Cardiac fibroblast (primary cell): ENCODE measurements at places on chromosomes 6 and 20.

- DNase-seq = no peak
Observed at GRCh38 chr6:143515061-143515760, 3.7 kb upstream of the FUCA2 start.

GRCh38 chr20:63538204-63539091 is 1.3 kb upstream of the PTK6 start:
- peak; percentile 38 for DNase-seq

- no peak for DNase-seq
Observed at GRCh38 chr20:1892119-1892385, 3.2 kb upstream of the SIRPA start.

- no peak for DNase-seq
Observed at GRCh38 chr6:167308207-167308606, 16.7 kb upstream of the TTLL2 start.

GRCh38 chr6:82270881-82271635 is 23.5 kb upstream of the IBTK start:
- DNase-seq = peak; percentile 54

GRCh38 chr20:11261533-11262000 is 587.8 kb upstream of the JAG1 start:
- peak; percentile 90 for DNase-seq

- DNase-seq = no peak
Observed at GRCh38 chr20:13436530-13436929, 202.2 kb downstream of the TASP1 start.

DNA sequence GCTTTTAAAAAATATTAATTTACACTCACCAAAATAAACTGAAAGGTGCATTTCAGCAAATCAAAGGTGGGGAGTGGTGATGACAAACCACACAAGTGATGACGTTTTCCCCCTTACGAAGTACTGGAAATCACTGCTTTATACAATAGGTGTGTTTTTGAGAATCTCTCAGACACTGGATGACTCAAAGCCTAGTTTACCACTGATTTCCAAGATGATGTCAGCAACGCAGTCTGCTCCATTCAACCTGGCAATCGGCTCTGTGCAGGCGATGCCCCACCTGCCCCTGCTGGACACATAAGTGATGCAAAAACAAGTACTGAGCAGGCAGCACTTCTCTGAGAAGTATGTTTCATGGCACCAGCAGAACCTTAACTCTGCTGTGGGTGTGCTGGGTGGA is 114.4 kb downstream of the SOD2 start:
- no peak for DNase-seq
